ENCODE measurements at places on chromosomes 4 and X.

- DNase-seq, result no peak
These were observed 46.0 kb downstream of the GEMIN8 start for GRCh38 chrX:13983734-13984133.

GRCh38 chrX:85994797-85995196 lies 52.6 kb downstream of the CHM start:
- DNase-seq, result no peak

DNA sequence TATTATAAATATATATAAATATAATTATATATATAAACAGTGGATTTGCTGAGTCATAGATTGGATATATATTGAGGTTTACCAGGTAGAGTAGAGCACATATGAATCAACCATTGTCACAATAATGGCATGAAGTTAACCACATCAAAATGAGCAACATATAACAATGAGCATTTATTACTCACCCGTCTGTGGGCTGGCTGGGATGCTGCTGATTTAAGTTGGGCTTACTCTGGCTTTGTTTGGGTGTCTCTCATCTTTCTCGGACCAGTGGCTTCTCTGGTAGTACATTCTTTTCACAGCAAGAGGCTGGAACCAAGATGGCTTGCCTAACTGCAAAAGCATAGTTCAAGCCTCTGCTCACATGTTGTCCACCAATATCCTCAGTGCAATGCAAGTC lies 111.7 kb upstream of the TAPT1 start:
- peak; percentile 52 for DNase-seq

- DNase-seq, result no peak
These were observed 13.0 kb upstream of the SMIM20 start for GRCh38 chr4:25901030-25901430.

GRCh38 chrX:119541188-119541587 lies 24.0 kb downstream of the STEEP1 start:
- peak; percentile 73 for DNase-seq

GRCh38 chr4:87073199-87074120 lies 138.6 kb downstream of the AFF1 start:
- DNase-seq, result no peak

DNA sequence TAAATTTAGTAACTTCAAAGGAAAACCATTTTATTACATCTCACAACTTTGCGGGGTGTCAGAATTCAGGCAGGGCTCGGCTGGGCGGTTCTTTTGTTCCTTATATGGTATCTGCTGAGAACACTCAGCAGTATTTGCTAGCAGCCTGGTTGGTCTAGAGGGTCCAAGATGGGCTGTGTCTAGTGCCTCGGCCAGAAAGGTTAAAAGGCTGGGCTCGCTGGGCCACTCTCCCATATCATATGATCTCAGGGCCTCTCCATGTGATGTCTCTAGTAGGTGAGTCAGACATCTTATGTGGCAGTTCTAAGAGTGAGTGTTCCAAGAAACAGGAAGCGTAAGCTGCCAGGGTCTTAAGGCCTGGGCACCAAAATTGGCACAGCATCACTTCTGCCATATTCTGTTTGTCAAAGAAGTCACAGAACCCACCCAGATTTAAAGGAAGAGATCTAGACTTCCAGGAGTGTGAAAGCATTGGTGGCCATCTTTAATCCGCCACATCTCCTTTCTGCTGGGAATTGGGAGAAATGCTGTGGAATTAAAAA lies 100.9 kb upstream of the ATP6AP2 start:
- no peak for DNase-seq

GRCh38 chr4:135244056-135244455 lies 1042.5 kb upstream of the PABPC4L start:
- DNase-seq, result peak; percentile 90

DNA sequence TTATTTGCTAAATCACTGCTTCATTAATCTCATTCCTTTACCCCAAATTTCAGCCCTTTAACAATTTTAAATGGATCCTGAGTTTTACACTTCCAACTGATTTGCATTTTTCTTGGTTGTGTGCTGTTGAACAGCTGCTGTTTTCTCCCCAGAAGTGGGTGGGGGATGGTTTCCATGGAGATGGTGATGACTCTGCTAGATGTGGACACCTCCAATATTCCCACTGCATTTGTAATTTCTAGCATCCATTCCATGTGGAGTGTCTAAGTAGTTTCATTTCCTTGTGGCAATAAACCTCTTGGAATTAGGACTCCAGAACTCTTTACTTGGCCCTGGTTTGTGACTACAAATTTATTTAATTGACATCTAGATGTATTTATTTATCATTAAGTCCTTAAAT lies 330.4 kb downstream of the GBA3 start:
- no peak for DNase-seq

DNA sequence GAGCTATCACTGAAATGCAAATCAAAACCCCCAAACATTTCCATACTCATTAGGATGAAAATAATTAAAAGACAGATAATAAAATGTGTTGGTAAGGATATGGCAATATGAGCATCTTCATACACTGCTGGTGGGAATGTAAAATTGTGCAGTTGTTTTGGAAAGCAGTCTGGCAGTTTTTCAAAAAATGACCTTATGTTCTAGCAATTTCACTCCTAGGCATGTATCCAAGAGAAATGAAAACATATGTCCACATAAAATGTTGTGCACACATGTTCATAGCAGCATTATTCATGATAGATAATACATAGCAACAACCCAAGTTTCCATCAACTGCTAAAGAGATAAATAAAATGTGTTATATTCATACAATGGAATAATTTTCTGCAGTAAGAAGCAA lies 14.8 kb upstream of the GPRASP2 start:
- DNase-seq, result peak; percentile 46

DNA sequence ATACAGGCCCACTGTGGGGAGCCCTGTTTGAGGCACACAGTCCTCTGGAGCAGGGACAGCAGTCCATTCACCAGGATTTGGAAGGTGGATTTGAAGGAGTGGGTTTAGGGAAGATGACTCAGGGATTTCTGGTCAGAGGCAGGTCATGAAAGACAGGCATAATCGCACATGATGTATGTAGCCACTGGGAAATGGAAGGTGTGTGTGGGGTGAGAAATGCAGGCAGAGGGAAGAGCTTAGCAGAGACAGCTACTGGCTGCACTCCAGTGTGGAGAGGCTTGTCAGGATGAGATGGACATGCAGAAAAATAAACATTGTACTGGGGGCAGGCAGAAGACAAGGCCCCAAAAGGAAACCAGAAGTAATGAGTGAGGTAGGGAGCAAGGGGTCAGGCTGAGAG lies 85.2 kb upstream of the STS start:
- peak; percentile 16 for DNase-seq

GRCh38 chr4:163587867-163588266 lies 93.4 kb downstream of the TMA16 start:
- DNase-seq, result peak; percentile 6

GRCh38 chrX:35461164-35461563 lies 337.0 kb upstream of the MAGEB16 start:
- DNase-seq, result no peak

DNA sequence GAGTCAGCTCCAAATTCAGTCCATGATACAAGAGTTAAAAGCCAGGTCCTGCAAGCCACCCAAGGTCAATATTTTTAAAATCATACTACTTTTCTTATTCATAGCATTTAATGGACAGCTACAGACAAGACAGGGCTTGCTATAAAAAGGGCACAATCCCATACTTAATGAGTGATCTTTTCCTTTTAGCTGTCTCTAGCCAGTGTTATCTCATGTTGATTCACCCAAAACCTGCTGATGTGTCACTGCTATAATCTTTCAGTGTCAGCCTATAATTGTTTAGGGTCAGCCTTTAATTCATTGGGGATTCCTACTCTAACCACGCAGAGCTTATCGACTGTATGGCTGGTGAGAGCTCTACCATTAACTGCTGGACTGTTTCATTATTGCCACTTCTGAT lies 51.2 kb upstream of the HCCS start:
- DNase-seq, result peak; percentile 25

DNA sequence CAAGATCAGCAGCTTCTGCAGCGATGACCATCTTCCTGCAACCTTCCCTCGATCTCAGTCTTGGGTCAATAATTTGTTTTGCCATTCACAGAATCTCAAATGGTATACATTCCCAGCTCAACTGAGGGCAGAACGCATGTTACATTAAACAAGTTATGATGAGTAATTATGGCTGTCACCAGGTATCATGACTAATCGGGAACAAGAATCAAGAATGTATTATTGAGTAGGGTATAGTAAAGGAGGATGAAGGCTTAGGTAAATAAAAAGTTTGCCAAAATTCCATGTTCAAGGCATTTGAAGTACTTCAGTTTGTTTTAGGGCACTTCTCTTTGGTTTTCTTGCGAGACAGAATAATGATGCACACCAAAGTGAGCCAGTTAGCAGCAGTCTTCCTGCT lies 194.1 kb downstream of the SH2D1A start:
- DNase-seq, result no peak

DNA sequence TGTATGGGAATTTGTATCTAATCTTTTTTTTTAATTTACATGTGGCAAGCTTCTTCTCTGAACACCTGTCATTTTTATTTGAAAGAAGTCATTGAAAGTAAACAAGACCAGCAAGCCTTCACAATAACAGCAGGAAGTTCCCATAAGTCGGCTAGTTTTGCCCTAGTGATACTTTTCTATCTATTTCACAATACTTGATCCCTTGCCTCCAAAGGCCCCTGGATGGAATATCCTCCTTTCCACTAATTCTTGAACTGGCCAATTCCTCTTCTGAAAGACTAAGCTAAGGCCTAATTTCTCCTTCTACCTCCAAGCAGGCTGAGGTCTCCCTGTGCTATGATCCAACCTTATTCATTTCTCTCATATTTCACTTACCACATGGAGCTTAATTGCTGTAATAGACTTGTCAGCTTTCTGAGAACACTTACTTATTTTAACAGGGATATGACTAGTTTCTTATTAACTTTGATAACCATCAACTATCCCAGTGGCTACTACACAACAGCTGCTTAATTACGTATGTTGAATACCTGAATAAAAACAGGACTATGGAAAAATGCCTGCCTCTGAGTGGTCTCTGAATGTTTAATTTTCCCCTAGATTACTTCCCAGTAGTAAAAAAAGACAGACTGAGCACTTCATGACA lies 194.2 kb downstream of the MAD2L1 start:
- no peak for DNase-seq

GRCh38 chrX:55008571-55009358 lies 8.6 kb downstream of the APEX2 start:
- peak; percentile 62 for DNase-seq

GRCh38 chr4:78689261-78689660 lies 86.9 kb upstream of the BMP2K start:
- DNase-seq, result no peak

GRCh38 chr4:141768954-141769353 lies 132.6 kb downstream of the IL15 start:
- peak; percentile 90 for DNase-seq

- peak; percentile 41 for DNase-seq
These were observed 199.3 kb downstream of the TMA16 start for GRCh38 chr4:163693776-163694175.

DNA sequence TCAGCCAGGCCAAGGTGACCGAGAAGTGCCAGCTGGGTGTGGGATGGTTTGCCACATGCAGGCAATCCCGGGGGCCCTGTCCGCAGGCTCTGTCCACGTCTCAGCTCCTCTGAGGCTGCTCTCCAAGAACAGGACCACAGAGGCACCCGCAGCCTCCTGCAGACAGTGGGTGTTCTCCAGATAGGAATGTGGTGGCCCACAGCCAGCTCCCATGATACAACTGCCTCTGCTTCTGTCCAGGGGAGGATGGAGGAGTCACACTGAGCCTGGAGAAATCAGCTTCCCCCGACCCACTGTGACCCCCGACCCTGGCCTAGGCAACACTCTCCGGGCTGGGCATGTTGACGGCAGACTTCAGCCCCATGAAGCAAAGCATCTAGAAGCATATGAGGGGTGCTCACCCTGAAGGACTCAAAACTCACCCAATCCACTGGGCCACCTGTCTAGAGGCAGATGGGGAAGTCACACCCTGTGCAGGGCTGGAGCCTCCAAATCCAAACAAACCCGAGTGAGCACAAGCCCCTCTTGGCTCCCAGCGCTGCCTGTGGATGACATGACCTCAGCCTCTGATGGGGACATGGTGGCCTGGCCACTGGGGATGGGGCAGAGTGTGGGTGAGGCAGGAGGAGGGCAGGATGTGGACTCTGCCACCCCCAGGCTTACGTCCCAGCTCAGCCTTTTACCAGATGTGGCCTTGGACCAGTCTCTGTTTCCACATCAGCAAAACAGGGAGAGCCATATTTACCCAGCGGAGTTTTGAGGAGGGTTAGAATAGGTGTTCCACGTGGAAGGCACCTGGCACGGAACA lies 102.3 kb downstream of the PSAPL1 start:
- peak; percentile 83 for DNase-seq

- DNase-seq, result no peak
These were observed 47.5 kb upstream of the PDLIM3 start for GRCh38 chr4:185582651-185583400.

DNA sequence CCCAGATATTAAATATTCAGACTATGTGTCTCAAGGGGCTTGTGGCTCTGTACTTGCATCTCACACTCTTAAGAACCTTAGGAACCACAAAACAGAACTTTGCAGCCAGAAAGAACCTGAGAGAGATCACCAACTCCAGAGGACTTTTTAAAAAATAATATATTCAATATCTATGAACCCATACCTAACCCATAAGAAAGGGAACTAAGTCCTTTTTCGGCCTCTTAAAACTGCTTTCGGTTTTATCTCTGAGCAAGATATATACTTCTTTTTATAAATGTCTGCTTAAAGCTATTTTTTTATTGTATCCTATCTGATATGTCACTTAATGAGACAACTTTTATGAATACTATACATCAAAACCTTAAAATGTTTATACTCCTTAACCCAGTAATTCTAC lies 10.9 kb downstream of the SMARCA1 start:
- DNase-seq, result no peak

DNA sequence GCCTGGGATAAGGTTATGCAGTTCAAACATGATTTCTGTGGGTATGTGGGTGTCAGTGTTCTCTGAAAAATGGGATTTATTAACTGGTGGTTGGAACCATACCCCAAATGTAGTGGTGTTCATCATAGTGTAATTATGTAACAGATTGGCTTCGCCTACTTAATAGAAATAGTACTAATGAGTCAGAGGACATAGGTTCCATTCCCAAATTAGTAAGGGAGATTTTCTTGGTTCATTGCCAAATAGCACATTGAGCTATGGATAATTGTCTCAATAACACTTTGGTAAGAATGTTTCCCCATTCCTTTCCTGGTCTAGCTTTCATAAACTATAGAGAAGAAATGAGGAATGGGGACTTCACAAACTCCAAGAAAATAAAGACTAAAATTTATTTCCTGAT lies 20.5 kb upstream of the CYBB start:
- DNase-seq, result no peak
